RPMI7951 (cell line): ENCODE measurements at places on chromosomes 7 and 10. TPM values are rescaled to one million over a fixed set of nuclear protein-coding genes. Genes with fewer than 3 reads are reported as not detected.

CTTNBP2 gene
- under 0.01 and 0.48 TPM in 2 replicates for total RNA-seq

LAMB4 gene
- total RNA-seq = 0.10 and 0.24 TPM in 2 replicates

FAM180A gene
- total RNA-seq = 4.8 and 6.4 TPM in 2 replicates

AGAP5 gene
- 0.59 TPM in 1 of 2 replicates, not detected in the other for total RNA-seq

CDC14C gene
- not detected in 2 replicates for total RNA-seq

PIK3CG gene
- 2.0 and 3.2 TPM in 2 replicates for total RNA-seq

BTBD16 gene
- total RNA-seq = not detected in 2 replicates

- DNase-seq = no peak
Observed at GRCh38 chr10:97903128-97904017, 53.7 kb downstream of the GOLGA7B start.

DNA sequence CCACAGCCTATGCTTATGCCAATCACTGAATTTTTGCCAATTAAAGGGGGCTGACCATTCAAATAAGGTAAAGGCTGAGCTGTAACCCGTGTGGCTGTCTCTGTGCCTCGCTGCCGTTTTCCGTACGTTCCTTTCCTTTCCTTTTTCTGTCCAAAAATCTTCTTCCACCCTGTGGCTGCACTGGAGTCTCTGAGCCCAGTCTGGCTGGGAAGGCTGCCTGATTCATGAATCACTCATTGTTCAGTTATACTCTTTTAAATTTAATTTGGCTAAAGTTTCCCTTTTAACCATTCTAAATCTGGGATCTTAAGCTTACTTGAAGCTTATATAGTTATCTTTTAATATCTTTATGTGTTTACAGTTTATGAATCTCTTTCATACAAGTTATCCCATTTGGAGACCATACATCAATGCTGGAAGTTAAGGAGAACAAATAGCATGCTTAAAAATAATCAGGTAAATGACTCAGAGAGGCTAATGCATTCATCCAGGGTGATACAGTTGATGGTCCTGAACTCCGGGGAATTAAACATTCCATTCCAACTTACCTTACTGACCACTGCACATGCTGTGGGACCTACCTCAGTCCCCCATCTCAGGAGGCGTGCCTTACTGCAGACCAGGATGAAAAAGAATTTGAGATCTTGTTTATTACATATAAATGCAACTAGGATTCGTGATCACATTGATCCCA is 385.3 kb upstream of the ADARB2 start:
- DNase-seq = peak; percentile 61

- DNase-seq = no peak
Observed at GRCh38 chr7:142248-142941, 50.0 kb upstream of the FAM20C start.

GRCh38 chr10:34581801-34582532 is 233.1 kb downstream of the PARD3 start:
- peak; percentile 55 for DNase-seq

- DNase-seq = no peak
Observed at GRCh38 chr10:3874990-3875841, 90.2 kb upstream of the KLF6 start.

DNA sequence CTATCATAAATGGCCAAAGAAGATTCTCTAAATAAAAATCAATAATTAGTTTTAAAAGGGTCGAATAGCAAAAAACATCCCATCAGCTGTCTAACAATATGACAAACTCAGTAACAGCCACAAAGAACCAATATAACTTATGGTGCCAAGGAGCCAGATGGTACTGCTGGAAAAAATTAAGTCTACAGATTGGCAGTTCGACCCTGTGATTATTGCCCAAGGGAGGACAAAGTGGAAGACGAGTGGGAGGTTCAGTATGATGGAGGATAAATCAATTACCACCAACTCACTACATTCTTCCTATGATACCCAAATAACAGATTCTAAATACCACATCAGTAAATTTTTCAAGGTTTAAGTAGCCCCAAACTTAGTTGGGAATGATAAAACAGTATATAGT is 49.0 kb downstream of the SKAP2 start:
- DNase-seq = peak; percentile 11

DNA sequence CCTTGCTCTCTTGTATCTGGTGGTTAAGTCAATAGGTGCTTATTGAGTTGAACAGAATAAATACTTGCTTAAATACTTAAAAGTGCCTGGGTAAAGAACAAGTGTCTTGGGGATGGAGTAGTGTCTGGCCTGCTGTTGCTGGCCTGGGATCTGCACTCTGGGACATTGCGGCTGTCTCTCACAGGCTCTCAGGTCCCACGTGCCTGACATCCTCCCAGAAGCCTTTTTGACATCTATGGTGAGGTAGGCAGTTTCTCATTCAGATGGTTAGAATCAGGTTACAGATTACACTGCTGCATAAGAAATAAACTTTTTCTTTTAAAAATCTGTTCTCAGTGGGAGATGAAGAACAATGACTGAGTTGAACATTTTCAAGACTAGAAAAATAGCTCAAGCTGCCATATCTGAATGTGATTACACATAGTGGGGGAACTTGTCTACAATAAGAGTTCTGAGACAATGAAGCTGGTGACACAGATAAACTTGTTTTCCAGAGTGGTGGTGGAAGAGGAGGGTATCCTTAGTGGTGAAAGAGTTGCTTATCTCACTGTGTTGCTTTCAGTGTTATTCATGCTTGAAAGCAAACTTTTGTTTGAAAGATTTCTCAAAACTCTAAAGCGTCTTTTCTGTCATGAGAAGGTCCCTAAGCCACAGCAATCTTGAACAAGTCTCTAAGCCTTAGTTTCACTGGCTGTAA is 9.7 kb downstream of the SORCS3 start:
- DNase-seq = no peak

GRCh38 chr10:1035201-1035600 is 9.5 kb upstream of the IDI2 start:
- no peak for DNase-seq

GRCh38 chr7:130489140-130489983 is 2.5 kb upstream of the MEST start:
- DNase-seq = peak; percentile 85

GRCh38 chr10:119314061-119314460 is 106.7 kb downstream of the GRK5 start:
- DNase-seq = no peak

DNA sequence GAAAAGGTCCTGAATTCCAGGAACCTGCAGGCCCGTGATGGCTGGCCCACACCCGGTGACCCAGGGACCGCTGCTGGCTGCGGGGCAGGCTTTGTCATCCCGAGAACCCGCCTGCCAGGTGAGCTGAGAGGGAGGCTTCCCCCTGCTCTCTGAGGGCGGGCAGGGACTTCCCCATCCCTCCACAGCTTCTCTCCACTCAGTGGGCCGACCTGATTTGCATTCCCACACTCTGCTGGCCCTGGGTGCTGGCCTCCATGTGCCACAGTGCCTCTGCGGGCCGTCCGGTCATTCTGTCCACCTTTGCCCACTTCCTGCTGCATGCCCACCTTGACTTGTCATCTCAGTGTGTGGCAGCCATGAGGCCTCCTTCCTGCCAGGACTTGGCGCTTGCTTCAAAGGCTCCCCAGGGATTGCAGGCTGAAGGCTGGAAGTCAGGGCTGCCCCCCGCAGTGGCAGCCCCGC is 35.3 kb downstream of the PALD1 start:
- DNase-seq = no peak

DNA sequence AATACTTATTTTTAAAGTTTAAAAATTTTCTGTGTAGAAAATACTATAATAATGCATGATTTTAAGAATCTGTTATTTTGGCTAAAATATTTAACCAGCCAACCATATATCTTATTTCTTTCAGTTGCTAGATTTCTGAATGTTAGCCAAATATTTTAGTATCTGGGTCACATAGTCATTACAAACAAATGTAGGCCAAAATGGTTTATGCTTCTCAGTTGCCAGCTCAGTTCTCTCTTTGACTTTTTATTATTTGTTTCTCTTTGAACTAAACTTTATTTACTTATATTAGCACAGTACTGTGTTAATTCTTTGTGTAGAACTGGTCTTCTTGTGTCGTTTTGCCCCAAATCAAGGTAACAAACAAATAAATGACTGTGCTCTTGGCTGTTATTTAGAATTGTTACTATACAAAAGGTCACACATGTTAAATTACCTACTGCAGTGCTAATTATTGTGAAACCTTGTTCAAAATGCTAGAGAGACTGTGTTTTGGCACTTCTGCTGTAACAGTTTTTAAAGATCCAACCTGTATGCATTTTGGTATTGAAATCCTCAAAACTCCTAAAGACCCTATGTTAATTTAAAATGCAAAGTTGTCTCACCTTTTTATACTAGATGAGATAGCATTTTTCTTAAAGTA is 39.8 kb downstream of the ZEB1 start:
- no peak for DNase-seq

DNA sequence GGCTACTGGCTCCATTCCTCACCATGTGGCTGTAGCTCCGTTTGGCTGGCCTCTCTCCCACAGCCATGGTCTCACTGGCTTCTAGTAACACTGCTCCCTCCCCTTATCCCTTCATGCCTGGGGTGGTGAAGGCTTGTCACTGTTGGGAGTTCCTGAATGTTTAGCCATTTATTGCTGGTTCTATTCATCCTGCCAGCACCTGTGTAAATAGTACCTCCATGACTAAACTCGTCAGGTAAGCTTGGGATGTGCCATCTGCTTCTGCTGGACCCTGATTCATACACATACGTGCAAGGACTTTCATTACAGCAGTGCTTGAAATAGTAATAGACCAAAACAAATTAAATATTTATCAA is 61.6 kb downstream of the CCDC71L start:
- no peak for DNase-seq

DNA sequence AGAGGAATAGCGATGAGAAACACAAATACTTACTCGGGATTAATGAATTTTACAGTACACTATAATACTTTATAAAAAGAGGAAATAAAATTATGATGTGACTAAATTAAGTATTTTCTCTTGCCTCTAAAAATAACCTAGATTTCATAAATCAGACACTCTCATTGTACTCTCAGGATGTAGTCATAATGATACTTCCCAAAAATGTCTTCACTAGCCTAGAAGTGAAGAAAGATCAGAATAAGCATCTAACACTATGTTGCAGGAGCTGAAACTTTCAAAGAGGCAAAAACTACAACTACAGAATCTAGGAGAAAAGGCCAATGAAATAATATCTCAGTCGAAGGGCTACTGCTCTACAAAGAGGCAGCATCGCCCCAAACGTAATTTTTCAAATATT is 49.4 kb downstream of the DNAJC1 start:
- DNase-seq = no peak

DNA sequence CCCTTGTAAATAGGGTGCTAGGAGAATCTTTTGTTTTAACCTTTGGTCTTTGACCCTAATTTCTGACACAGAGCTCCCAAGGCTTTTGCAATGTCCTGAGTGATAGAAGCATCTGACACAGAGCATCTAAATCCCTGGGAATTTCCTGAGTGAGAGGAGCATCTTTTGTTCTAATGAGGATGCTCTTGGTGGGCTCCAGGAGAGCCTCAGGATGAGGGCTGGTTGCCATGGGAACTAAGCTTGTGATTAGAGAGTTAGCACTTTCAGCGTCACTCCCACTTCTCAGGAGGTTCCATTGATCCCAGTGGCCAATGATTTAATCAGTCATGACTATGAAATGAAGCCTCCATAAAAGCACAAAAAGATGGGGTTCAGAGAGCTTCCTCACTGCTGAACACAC is 264.8 kb downstream of the KIF20B start:
- no peak for DNase-seq

DNA sequence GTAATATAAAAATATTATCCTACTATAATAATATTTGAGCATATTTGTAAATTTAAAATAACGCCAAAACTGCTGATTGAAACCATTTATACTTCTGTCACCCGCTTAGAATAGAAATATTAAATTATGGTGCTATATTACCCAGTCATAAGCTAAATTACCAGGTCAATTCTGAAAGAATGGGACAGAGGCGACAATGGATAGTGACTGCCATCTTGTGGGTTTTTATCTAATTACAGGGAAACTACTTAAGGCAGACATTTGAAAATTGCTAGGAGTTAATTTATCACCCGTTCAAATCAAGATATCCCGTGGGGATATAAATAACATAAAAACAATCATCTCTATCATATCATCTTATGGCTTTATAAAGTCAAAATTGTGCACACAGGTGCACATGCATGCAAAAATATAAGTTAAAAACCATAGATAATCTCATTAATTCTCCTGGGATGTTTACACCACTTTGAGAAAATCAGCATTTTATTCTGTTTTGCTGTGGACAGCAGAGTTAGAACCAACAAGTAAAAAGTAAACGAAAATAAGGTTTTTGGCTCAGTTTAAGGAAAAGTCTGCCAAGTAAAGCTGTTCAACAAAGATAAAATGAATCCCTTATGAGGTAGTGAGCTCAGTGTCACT is 41.3 kb upstream of the HPSE2 start:
- peak; percentile 22 for DNase-seq

DNA sequence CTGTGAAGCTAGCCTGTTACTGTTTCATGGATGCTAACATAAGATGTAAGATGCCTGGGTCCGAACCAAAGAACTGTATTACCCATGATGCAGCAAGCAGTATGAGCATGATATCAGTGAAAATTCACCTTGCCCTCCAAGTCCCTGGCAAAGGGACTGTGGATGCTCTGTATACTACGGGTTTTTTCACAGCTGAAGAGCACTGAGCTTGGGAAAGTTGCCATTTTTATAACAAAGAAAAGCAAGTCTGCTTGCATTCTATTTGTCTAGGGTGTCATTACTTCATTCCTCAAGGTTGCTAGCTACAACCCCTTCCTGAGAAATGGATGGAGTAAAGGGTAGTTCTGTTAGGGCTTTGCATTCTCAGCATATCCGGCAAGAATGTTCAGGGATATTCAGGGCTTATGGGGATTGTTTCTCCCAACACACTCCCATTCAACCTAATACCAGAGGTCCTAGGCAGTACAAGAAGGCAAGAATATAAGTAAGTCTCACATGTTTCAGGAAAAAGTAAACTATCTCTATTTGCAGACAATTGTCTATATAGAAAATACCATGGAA is 5.1 kb upstream of the GPR22 start:
- DNase-seq = no peak

- DNase-seq = no peak
Observed at GRCh38 chr7:101858437-101859385, 41.3 kb downstream of the CUX1 start.

DNA sequence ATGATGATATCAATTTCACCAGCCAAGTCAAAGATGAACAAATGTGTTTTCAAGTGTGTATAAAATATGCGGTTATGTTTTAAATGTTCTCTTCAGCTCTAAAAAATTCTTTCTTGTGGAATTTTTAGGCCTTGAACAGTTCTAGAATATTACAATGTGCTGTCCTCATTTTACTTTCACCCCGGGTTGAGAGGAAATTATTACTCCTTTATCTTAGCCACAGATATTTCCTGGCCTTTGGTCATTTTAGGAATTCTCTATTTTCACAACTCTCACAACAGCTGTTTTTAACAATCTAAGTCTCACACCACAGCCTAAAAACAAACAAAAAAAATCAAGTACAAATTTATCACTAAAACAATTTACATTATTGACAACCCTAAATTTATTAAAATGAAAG is 112.2 kb upstream of the HGF start:
- DNase-seq = no peak

GRCh38 chr7:36602934-36603887 is 121.1 kb downstream of the AOAH start:
- DNase-seq = no peak
